ENCODE measurements at places on chromosomes 4 and X.
A peak's percentile ranks its signal among the peaks of the same experiment; 100 is the strongest.

GRCh38 chr4:32145987-32146386, 1425.8 kb downstream of the PCDH7 start:
- DNase-seq: no peak

- no peak for DNase-seq
Measured at GRCh38 chr4:110170861-110171260, 27.6 kb downstream of the ELOVL6 start.

DNA sequence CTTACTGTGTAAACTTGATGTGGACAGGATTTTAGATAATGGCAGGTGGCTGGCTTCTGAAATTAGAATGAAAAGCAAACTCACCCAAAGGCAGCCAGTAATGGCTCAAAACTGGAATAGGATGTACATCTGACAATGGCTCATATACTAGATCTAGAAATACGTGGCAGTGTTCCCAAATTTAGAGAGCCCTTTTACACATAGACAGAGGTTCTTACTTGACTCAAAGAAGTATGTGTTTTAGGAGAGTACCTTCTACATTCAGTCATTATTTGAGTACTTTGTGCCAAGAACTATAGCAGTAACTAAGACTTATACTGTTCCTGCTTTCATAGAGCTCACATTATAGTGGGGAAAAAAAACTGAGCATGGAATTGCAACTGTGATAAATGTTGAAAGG, 48.0 kb downstream of the UBE2K start:
- no peak for DNase-seq

- peak; percentile 9 for DNase-seq
Measured at GRCh38 chr4:182141061-182141460, 102.1 kb upstream of the TENM3 start.

- no peak for DNase-seq
Measured at GRCh38 chrX:77434962-77435361, 12.2 kb upstream of the FGF16 start.

DNA sequence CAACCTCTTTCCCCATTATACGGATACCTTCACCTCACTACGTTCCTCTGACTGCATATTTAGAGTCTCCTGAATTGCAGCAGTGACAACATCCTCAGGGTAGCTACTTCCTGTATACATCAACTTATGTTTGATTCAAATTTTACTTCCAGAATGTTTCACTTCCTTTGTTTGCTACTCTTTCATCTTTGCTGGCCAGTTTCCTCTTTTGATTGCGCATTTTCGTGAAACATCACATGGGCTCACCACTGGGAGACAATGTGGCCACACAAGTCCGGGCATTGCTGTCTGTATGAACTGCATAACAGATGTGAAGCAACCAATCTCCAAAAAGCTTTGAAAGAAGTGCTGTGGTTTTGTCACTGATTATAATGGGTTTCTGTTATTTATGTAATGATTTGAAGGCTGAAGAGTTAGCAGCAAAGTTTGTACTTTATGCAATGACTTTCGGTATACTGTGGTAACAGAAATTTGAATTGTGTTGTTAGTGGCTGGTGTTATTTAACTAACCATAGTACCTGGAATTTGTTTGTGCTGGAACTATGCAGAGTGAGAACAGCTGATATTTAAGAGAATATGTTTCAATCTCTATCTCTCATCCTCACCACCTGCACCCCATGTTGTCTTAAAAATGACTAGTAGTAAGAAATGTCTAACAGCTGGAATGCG, 7.4 kb downstream of the SNCA start:
- DNase-seq: peak; percentile 77

DNA sequence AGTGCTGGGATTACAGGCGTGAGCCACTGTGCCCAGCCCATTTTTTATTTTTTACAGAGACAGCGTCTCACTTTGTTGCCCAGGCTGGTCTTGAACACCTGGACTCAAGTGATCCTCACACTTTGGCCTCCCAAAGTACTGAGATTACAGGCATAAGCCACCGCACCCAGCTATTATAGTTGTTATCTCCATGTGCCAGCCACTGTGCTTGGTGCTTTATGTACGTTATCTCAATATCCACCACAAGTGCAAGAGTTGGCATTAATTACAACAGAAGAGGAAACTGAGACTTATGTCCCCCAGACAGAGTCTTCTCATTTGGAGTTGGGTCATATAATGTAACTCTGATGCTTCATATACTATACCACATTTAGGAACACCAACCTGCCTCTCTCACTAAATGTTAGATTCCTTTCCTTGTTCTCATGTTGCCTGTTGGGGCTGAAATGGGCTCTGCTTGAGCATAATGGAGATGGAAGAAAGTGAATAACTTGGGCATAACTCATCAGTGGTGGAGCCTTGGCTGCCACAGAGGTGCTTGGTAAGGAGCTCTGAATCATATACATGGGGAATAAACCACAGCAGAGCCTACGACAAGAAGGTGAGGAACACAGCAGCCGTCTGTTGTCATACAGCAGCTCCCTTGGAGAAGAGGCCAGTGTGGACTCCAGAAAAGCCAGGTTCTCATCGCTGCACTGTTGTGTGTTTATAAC, 84.3 kb downstream of the SPRY1 start:
- DNase-seq: no peak

DNA sequence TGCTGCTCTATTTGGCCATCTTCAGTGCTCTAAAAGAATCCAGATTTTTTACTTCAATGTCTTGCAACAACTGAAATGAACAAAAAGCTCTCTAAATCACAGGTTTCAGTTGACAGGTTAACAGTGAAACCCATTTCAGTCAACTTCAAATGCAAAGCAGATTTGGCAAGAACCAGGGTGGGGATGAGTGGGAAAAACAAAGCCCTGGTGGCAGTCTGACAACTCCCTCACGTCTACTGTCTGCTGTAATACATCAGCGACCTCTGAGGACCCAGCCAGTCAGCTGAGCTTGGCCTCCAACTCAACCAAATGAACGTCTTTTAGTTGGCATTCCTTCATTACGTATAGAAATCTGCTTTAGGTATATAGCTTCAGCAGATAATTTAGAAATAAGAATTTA, 95.8 kb downstream of the COL25A1 start:
- DNase-seq: no peak

- DNase-seq: peak; percentile 33
Measured at GRCh38 chr4:142565771-142566170, 280.3 kb downstream of the INPP4B start.

GRCh38 chr4:155403886-155404285, 27.1 kb upstream of the MAP9 start:
- peak; percentile 77 for DNase-seq

GRCh38 chr4:70895405-70895804, 6.8 kb upstream of the MOB1B start:
- no peak for DNase-seq

DNA sequence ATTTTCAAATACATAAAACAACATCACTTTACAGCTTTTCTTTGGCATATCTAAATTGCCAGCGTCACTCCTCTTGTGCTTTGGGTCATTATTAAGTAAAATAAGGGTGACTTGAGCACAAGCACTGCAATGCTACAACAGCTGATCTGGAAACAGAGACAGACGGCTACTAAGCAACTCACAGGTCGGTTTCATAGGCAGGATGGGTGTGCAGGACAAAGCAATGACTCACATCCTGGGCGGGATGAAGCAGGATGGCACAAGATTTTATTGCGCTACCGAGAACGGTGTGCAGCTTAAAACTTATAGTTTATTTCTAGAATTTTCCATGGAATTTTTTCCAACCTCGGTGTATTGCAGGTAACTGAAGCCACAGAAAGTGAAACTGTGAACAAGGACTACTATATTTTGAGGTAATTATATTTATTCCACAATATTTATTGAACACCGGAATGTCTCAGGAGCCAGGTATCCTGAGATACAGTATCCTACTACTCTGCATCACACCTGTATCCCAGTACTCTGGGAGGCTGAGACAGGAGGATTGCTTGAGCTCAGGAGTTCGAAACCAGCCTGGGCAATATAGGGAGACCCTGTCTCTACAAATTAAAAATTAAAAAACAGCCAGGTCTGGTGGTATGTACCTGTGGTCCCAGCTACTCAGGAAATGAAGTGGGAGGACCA, 215.5 kb downstream of the APBB2 start:
- DNase-seq: no peak

DNA sequence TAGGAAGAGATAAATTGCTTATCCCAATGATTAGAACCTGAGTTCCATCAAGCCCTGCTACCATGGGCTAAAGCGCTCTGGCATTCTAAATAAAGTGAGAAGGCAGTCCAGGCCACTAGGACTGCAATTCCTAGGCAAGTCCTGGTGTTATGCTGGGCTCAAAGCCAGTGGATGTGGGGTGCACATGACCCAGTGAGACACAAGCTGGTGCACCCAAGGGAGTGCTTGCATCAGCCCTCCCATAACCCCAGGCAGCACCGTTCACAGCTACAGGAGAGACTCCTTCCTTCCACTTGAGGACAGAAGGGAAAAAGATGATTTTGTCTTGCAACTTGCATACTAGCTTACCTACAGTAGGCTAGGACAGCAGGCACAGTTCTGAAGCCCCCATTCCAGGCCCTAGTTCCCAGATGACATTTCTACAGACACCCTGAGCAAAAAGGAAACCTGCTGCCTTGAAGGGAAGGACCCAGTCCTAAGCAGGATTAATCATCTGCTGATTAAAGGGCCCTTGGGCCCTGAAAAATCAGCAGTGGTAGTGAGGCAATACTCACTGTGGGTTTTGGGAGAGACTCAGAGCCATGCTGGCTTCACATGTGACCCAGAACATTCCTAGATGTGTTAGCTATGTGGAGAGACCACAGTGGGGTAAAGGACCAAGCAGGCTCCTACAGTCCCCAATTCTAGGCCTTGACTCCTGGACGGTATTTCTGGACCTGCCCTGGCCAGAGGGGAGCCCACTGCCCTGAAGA, 77.8 kb downstream of the KLHL13 start:
- DNase-seq: no peak

DNA sequence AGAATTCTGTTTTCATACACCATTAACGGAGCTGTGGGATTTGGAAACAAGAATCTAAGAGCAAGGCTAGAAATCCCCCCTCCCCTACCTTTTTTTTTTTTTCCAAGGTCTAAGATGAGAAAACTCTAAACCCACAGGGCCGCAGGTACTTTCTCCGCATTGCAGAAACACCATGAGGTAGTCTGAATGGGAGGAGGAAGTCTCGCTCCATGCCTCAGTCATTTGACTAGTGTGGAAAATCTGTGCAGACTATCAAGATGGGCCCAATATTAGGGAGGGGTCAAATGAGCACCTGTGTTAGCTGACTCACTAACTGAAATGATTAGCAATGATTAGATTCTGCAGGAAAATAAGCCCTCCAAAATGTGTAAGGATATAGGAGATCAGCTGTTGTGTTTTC, 40.9 kb upstream of the MAP3K15 start:
- no peak for DNase-seq

- no peak for DNase-seq
Measured at GRCh38 chrX:3514996-3515395, 168.5 kb upstream of the MXRA5 start.

- no peak for DNase-seq
Measured at GRCh38 chrX:71171110-71171801, 26.6 kb downstream of the NLGN3 start.

DNA sequence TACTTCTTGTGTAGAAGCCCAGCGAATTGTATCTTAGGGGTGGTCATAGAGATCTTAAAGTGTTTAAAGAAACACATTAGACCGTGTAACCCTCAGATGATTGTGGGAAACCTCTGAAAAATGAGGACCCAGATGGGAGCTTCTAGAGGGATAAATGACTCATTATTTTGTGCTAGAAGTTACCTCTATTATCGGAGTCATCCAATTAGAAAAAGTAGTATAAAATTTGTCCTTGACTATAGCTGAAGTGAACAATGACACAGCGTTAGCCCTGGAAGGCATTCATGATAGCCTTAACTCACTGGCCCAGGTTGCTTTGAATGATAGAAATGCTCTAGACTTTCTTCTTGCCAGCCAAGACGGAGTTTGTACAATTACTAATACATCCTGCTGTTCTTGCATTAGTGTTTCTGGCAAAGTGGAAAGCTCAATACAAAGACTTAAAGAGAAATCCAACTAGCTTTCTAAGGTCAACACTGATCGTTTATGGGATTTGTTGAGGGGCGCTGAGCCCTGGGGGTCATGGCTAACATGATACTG, 178.9 kb upstream of the VEGFC start:
- no peak for DNase-seq

DNA sequence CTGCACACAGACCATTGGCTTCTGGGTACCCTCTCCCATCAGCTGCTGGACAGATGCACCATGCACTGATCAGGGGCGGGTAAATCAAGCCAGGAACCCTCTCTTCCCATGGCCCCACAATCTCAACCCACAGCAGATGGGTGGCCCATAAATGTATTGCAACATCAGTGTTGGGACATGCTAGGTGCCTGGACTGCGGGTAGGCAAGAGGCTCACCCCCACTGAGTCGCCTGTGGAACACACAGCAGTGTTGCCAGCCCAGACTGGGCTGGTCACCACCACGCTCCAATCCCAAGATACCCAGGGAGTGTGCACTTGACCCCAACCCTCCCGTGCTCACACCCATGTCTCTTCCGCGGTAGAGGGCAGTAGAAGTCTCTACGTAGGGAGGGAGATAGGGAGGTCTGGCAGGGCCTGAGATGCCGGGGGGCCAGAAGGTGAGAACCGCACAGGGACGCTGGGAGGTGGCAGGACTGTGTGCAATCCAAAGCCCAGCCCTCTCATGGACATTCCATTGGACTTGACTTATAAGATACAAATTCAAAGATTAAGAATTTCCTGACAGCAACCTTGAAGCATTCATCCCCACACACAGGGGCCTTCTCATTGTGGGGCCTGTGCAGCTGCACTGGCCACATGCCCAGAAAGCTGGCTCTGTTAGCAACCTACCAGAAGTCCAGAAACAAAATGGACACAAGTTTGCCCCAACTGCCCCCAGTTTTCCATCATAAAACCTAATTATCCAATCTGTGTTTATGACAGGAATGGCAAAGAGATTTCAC, 183.7 kb downstream of the NSUN7 start:
- no peak for DNase-seq

DNA sequence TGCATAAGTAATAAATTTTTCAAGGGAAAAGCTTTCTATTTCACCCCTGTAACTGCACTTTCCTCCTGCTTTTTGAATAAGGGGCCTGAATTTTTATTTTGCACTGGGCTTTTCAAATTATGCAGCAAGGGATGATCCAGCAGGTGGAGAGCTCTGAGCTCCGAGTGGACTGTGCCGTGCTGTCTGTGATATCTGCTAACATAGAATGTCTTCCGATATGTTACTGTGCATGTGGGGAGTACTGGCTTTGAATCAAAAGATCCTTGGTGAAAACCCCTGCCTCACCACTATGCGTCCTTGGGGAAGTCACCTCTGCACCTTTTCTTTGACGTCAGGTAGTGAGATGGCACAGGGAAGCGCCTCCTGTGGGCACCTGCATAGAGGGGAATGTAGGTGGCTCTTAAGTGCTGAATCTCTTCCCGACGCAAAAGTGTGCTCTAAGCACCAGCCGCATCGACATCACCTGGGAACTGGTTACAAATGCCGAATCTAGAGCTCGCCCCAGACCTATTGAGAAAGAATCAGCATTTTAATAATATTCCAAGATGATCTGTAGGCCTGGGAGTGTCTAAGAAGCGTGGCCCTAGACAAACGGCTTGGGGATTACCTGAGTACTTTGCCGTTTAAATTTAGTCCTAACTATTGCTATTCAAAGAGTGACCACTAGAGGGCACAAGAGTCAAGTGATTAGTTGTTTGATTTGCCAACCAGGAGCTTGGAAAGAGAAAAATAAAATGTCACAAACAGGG, 19.2 kb upstream of the WFS1 start:
- DNase-seq: peak; percentile 66

GRCh38 chrX:140822184-140822583, 112.6 kb downstream of the LINC00632 start:
- peak; percentile 22 for DNase-seq
